Activated CD4-positive, alpha-beta T cell treated with anti-CD3 and anti-CD28 coated beads for 48 hours (primary cell): ENCODE measurements at places on chromosomes 12 and 14.

DNA sequence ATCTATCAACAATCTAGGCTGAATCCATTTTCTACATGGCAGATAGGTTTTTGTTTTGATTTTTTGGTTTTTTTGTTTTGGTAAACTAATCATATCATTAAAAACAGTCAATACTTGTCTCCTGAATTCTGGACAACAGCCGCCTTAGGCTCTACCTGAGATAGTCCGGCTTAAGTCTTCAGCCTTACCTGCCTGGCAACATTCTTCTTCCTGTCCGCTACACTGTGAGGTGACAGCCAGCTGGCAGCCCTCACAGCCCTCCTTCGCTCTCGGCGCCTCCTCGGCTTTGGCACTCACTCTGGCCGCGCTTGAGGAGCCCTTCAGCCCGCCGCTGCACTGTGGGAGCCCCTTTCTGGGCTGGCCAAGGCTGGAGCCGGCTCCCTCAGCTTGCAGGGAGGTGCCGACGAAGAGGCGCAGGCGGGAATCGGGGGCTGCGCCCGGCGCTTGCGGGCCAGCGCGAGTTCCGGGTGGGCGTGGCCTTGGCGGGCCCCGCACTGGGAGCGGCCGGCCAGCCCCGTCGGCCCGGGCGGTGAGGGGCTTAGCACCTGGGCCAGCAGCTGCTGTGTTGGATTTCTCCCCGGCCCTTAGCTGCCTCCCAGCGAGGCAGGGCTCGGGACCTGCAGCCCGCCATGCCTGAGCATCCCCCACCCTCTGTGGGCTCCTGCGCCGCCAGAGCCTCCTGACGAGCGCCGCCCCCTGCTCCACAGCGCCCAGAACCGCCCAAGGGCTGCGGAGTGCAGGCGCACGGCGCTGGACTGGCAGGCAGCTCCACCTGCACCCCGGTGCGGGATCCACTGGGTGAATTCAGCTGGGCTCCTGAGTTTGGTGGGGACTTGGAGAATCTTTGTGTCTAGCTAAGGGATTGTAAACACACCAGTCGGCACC, 49.0 kb downstream of the MDGA2 start:
- no peak for DNase-seq

DNA sequence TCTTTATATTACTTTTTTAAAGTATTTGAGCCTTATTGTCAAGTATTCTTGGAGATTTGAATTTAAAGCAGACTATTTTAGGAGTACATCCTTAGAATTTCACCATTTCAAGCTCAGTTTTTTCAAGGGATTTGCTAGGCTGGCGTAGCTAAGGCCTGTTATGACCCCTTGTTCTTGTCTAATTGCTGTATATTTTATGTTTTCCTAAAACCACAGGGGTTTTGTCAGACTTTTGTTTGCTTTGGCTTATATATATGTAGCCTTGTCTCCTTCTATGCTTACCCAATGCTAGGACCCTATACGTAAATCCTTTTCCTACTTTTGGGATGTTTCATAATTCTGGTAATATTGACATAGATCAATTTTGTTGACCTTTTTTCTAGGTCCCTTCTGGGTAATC, 147.0 kb upstream of the SYT10 start:
- DNase-seq: no peak

- DNase-seq: no peak
Observed at GRCh38 chr14:99075061-99075460, 196.9 kb downstream of the BCL11B start.

- DNase-seq: no peak
Observed at GRCh38 chr12:53516758-53517455, 9.6 kb upstream of the NPFF start.

DNA sequence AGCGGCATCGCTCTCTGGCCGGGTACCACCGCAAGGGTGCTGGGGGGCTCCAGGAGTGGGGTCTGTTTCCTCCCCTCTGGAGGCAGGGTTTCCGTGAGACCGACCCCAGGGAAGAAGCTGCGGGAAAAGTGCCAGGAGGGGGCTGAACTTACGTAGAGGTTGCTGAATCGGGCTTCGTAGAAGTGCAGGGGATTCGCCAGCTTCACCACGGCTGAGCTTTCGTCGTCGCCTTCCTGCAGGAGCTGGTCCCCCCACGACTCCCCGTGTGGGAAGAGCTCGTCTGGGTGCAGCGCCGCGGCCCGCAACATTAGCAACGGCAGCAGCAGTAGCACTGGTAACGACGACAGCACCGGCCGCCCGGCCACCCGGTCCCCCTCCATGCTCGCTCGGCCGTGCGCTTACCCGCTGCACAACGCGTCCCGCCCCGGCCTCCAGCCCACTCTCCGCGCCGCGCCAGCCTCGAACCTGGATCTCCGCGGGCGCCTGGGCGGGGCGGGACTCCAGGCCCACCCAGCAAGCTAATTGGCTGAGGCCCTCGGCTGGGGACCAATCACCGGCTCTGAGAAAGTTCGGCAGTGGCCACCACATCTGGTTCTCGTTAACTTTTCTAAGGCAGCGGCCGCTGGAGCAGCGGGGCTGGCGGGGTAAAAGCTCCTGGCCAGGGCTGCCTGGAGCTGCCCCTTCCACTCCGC, at the start of gene NID2:
Gene NID2, minus strand, starts transcription at position 445 of the 692 bp plus-strand sequence. Its CDS starts 65 bp downstream, at position 380.
- DNase-seq: peak; percentile 72

DNA sequence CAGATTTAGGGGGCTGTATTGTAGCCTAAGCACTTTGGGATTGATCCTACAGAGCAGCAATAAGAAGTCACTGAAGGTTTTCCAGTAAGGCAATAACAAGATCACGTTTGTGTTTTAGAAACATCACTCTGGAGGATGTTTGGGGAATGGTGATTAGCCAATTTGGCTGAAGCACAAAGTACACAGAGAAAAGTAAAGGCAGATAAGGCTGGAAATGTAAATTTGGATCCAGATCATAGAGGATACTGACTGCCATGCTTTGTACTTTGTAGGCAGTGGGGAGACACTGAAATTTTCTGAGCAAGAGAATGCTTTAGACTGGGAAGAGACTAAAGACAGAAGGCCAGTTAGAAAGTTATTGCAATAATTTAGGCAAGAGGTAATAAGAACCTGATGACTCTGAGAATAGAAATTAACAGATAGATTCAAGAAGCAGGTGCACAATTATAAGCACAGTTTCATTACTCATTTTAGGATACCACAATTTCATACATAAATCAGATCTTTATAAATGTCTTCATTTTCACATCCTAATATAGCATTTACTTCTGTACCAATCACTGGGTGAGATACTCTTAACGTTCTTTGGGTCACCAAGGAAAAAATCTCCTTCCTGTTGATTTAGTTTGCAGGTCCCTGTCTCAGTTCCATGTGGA, 314.5 kb upstream of the GARIN6 start:
- DNase-seq: no peak

- DNase-seq: no peak
Observed at GRCh38 chr14:54362759-54363437, 33.9 kb upstream of the CDKN3 start.

DNA sequence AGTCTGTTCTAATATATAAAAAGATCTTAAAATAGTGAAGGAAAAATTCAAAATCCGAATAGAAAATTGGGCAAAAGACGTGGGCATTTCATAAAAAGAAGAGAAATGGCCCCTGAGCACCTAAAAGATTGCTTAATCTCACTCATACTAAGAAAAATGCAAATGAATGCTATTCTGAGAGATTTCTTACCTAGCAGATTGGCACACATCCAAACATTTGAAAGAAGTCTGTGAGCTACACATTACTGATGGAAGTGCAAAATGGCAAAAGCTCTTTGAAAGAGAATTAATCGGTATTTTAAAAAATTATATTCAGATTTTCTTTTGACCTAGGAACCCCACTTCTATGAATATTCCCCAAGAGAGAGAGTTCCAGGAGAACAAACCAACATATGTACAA, 280.4 kb upstream of the GARIN6 start:
- no peak for DNase-seq

- DNase-seq: no peak
Observed at GRCh38 chr12:128056136-128056801, 210.7 kb upstream of the TMEM132C start.

DNA sequence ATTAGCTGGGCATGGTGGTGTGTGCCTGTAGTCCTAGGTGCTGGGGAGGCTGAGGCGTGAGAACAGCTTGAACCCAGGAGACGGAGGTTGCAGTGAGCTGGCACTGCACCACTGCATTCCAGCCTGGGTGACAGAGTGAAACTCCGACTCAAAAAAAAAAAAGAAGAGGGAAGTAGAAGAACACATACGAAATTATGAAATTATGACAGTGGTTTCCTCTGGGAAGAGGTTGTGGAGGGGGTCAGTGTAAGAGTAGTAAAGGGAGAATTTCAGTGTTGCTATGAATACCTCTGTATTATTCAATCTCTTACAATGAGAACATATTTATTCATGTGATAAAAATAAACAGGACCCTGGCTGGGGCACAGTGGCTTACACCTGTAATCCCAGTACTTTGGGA, 24.7 kb upstream of the CSRNP2 start:
- no peak for DNase-seq

DNA sequence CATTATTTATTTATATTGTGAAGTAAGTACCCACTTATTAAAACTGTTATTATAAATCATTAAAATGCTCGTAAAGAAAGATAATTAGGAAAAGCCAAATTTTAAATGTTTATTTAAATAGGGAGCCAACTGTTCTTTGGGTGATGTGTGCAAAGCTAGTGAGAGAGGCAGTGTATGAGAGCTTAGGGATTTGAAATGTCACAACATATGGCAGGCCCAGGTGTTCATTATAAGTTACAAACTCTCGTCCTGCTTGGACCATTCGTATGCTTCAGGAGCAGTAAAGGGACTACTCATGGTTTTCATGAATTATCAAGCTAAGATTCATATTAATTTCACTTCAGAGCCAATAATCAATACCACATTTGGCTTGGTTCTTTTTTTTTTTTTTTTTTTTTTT, 154.5 kb downstream of the TGFB3 start:
- no peak for DNase-seq

- DNase-seq: no peak
Observed at GRCh38 chr12:82593143-82593542, 93.6 kb upstream of the TMTC2 start.

DNA sequence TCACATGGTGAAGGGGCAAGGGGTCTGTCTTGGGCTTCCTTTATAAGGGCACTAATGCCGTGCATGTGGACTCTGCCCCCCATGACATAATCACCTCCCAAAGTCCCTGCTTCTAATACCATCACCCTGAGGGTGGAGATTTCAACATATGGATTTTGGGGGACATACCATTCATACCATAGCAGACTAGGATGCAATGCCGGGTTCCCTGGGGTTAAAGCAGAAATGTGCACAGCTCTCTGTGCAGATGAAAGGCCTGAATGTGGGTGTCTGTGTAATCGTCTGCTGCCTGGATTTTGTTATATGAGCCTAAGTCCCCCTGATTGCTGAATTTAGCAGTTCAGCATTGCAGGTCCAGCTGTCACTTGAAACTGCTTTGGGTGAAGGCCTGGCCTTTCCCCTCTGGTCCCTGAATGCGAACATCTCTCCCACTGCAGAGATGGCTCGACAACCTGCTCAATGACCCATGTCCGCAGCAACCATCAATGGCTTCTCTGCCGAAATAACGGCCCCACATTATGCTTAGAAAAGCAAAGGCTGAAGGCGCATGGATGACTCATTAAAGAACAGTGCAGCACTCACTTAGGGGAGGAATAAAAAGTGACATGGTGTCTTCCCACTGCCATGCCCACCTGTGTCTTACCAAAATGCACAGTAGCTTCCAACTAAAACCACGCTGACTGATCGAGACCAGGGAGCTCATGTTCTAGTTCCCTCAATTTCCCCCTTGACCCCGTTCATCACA, 286.3 kb downstream of the DPF3 start:
- DNase-seq: no peak

GRCh38 chr12:132099739-132100138, 44.4 kb downstream of the DDX51 start:
- no peak for DNase-seq

GRCh38 chr12:14769466-14769968, 33.8 kb downstream of the WBP11 start:
- DNase-seq: no peak

- DNase-seq: no peak
Observed at GRCh38 chr12:56224954-56225353, 812 bp downstream of the NABP2 start.

GRCh38 chr12:45568808-45569207, 160.7 kb upstream of the ARID2 start:
- no peak for DNase-seq

DNA sequence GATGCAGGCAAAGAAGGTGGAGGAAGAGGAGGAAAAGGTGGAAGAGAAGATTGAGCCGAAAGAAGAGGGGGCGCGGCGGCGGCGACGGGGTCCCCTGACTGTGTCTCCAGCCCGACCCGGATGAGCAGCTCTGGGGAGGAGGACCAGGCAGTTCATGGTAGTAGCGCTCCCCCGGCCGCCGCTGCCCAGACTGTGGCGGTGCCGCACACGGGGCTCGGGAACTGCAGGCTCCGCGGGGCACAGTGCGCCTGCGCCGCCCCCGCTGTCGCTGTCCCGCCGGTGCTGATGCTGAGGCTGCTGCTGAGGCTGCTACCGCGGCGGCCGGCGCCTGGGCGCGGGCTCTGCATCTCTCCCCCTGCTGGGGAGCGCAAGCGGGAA, at the start of gene KCNH5:
Gene KCNH5, minus strand, starts transcription at position 225 of the 378 bp plus-strand sequence. CDS start 272 bp downstream, outside the sequence.
- DNase-seq: peak; percentile 37

DNA sequence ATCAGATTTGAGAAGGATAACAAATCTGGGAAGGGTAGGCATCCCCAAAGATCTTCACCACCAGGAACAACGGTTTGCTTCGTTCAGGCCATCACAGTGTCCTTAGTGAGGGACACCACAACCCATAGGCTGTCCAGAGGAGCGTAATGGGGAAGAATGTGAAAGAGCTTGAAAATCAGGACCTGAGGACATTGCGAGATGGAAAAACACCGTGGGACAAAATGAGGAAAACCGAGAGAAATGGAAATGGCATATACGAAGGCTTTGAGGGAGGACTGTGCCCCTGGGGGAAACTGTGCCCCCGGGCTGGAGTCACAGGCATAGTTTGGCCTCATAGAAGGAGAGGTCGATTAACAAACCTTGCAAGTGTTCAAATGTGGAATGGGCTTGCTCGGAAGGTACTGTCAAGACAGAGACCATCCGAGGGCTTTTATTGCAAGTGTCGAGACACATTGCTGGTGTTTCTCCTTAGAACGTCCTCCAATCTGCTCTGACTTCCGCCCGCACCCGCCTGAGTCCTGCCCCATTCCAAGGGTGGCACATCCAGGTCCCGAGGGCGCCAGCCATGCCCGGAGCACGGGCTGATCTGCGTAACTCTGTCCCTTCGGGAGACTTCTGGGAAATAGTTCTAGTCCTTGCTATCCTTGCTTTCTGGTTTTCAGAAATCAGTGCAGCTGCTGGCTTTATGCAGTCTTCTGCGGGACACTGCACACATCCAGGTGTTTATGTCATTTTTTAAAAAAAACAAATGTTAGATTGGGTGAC, 885 bp upstream of the PALS1 start:
- peak; percentile 47 for DNase-seq

- DNase-seq: no peak
Observed at GRCh38 chr12:102407776-102408486, 72.4 kb downstream of the IGF1 start.

GRCh38 chr12:52873832-52874572, 25.2 kb upstream of the KRT78 start:
- DNase-seq: peak; percentile 62
